SK-N-SH (cell line): ENCODE measurements at places on chromosomes 2 and 18. TPM values are rescaled to one million over a fixed set of nuclear protein-coding genes. Genes with fewer than 3 reads are reported as not detected.
A peak's percentile ranks its signal among the peaks of the same experiment; 100 is the strongest.

ZNF407 gene
- polyA plus RNA-seq = 2.6 and 2.7 TPM in 2 replicates

NAT8 gene
- polyA plus RNA-seq = not detected in 2 replicates

GRCh38 chr2:113755835-113756354 lies 547 bp downstream of the SLC35F5 start:
- peak; percentile 22 for DNase-seq

DNA sequence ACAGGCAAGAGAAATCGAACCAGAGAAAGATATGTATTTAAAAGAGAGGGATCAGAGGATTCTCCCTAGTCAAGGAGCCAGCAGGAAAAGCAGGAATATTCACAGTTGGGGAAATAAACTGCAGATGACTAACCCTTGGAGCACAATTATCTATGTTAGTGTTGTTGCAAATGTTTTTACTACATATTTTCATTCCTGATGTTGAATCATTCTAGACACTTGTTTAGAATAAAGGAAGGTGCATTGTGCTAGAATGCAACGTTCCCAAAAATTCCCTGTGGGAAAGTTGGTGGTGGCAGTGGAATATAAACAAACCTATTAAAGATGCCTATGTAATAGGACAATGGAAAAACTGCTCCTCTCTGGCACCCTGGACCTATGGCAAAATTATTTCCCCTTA lies 63.3 kb downstream of the DTNA start:
- DNase-seq = no peak

SP9 gene
- not detected in 2 replicates for polyA plus RNA-seq

DNA sequence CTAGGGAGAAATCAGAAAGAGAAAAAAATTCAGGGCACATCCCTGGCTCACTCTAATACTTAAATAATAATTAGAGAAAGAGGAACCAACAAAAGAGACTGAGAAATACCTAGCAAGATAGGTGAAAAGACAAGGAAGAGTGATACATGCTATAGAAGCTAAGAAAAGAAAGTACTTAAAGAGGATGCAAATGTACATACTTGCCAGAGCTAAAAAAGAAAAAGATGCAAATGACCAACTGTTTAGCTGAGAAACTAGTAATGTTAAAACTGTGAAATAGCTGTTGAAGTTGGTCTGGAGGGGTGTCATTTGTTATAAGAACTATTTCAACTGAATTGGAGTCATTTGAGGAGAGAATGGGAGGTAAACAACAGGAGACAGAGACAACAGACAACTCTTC lies 412.2 kb downstream of the SPAG16 start:
- no peak for DNase-seq

GRCh38 chr2:227455200-227455599 lies 16.8 kb upstream of the AGFG1 start:
- DNase-seq = no peak

DNA sequence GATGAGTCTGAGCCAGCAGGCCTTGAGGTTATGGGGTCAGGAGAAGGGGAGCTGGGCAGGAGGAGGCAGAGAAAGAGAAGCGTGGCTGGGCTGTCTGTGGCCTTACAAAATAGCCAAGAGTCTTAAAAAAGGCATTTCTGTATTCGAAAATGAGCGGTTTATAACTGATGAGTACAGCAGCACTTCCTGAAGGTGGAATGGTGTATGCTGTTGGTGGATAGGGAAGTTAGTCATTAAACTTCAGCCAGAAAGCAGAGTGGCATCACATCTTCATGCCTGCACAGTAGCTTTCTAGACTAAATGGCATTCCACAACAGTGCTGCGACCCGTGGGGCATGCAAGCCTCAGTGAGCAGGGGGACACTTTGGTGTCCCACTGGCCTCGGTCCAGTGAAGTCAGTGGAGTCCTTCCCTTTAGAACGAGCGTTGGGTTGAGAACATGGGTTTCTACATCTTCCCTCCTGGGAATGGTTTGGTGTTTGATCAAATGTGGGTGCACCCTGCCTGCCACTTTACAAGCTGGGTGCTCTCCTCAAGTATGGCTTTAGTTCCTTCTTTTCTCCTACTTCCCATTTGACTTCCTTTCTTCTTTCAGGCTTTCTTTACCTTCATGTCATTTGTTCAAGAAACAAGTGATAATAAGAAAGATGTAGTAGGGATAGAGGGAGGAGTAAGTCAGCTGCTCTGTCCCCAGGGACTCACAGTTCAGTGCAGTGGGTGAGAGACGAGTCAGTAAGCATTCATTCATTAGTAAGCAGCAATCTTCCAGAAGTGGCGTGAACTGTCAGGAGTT lies 96.3 kb downstream of the ARMC9 start:
- DNase-seq = no peak

GRCh38 chr2:111095434-111095833 lies 25.3 kb upstream of the BCL2L11 start:
- DNase-seq = no peak

DNA sequence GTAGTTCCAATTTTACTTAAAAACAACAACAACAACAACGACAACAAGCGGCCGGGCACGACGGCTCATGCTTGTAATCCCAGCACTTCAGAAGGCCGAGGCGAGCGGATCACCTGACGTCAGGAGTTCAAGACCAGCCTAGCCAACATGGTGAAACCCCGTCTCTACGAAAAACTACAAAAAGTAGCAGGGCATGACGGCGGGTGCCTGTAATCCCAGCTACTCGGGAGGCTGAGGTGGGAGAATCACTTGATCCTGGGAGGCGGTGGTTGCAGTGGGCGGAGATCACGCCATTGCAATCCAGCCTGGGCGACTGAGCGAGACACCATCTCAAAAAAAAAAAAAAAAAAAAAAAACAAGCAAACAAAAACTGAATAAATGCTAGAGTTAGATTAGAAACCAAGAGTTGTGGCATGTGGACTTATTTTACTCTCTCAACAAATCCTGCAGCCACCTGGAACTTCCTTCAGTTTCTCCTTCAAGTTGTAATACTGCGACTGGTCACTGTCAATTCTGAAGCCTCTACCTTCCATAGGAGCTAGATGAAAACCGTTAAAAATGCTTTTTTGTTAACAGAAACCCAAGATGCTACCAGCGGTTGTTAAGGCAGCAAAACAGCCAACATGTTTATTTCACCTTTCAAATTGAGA lies 1.3 kb downstream of the ATP5F1A start:
- no peak for DNase-seq

DNA sequence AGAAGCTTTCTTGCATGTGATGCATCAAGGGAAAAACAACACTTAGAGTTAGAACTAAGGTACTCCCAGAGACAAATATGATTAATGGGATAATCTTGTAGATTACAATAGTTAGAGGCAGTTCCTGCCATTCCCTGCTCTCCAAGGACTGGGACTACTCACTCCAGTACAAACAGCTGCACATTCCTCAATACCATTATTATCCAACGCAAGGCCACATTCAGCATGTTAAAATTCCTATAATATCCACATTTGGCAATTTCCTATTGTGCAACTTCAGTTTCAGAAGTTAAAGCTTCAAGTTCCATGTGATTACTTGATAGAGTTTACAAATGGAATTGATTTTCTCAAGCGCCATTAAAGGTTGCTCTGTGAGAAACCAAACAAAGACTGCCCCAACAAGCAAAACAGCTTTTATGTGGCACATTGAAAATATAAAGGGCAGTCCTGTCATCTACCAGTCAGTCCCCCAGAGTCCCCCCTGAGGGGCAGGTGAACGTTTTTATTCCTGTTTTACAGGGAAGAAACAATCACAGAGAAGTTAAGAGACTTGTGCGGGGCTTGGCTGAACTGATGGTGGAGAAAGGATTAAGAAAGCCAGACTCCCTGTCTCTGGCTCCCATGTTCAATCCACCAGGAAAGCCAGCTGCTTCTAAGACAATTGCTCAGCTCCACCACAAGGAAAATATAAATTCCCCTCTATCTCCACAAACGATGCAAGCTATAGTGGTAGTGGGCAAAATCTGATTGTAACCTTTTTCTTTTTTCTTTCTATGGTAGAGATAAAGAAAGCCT lies 72.6 kb downstream of the TXNL1 start:
- peak; percentile 27 for DNase-seq

GRCh38 chr2:52495816-52496215 lies 1271.8 kb upstream of the CHAC2 start:
- no peak for DNase-seq

ARHGEF4 gene
- polyA plus RNA-seq = 1.5 and 2.3 TPM in 2 replicates
